ENCODE measurements at places on chromosomes 16 and 17. TPM values are rescaled to one million over a fixed set of nuclear protein-coding genes. Genes with fewer than 3 reads are reported as not detected.

RBBP6 gene
- total RNA-seq: 21.0 TPM

HMOX2 gene
- 79.6 TPM for total RNA-seq

AATK gene
- total RNA-seq: not detected

CEP95 gene
- total RNA-seq: 23.4 TPM

KRTAP4-3 gene
- total RNA-seq: not detected

SMTNL2 gene
- not detected for total RNA-seq

ASGR1 gene
- total RNA-seq: 3.5 TPM
